NCI-H1105 treated with DMSO at 0.1 percent for 48 hours (cell line): ENCODE measurements at places on chromosomes 3 and 15.

DNA sequence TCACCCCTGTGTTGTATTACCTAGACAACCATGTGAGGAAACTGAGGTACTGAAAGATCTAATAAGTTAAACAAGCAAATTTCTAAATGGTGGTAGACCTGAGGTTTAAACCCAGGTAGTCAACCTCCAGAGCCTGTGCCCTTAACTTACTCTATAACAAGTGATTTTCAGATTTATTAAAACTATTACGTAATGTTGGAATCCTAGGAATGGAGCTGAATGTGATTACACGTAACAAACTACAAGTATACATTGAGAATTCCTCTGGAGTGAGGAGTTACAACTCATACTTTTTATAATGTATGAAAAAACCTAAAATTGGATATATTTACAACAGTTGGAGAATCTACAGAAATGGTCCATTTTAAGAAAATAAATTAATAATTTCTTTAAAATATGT, 18.0 kb downstream of the FAM98B start:
- DNase-seq, result no peak

- no peak for DNase-seq
Measured at GRCh38 chr3:29152379-29152778, 128.5 kb upstream of the RBMS3 start.

- no peak for DNase-seq
Measured at GRCh38 chr3:133494469-133494868, 79.0 kb upstream of the CDV3 start.

DNA sequence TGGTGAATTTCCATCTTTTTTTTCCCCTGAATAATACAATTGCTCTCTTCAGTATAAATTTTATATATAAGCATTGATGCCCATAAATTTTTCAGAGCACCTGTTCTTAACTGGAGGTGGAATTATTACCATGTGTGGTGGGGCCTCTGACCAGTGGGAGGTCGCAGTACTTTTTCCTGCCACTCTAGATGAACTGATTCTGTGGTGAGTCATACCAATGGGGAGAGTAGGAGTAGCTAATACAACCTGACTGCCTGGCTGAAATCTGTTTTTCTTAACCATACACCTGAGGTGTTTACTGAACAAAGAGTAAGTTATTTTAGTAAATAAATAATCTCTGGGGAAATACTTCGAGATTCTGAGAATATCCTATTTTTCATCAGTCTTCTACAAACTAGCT, 67.2 kb downstream of the UNC13C start:
- DNase-seq, result no peak

GRCh38 chr3:30332196-30333021, 274.0 kb upstream of the TGFBR2 start:
- DNase-seq, result no peak

DNA sequence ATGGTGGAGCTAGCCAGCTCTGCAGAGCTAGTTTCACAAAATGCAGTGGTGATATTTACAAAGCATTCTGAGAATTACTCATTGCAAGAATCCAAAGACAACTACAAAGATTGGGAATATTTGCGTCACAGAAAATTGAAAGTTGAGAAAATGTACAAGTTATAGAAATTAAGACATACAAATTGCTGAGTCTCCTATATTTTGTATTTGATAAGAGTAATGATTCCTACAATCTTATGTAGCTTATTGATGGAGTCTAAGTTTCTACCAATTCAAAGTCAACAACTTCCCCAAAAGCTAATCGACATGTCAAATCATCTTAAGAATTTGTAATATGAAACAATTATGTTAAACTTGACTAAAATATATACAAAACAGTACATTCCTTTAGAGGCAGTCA, 46.4 kb upstream of the TOP2B start:
- no peak for DNase-seq
